Placental pericyte (primary cell): ENCODE measurements at places on chromosomes 7 and 10. TPM values are rescaled to one million over a fixed set of nuclear protein-coding genes. Genes with fewer than 3 reads are reported as not detected.

The PVRIG gene
- total RNA-seq: not detected in 2 replicates

The PNLIPRP1 gene
- not detected in 2 replicates for total RNA-seq

The SKIDA1 gene
- under 0.01 TPM in 1 of 2 replicates, not detected in the other for total RNA-seq

The IFIT3 gene
- 23.9 and 27.8 TPM in 2 replicates for total RNA-seq

The GLI3 gene
- 5.9 and 8.2 TPM in 2 replicates for total RNA-seq

The CALHM1 gene
- not detected in 2 replicates for total RNA-seq

The CALCR gene
- under 0.01 and 0.14 TPM in 2 replicates for total RNA-seq

The UCN3 gene
- not detected in 2 replicates for total RNA-seq

The RASSF4 gene
- total RNA-seq: 3.0 and 3.7 TPM in 2 replicates

The NPSR1 gene
- total RNA-seq: not detected in 2 replicates

The GNGT1 gene
- not detected in 2 replicates for total RNA-seq

The ADIRF gene
- total RNA-seq: 1.0 TPM in 1 of 2 replicates, not detected in the other

The LRRC4 gene
- under 0.01 and 0.29 TPM in 2 replicates for total RNA-seq

The INA gene
- 0.66 and 3.7 TPM in 2 replicates for total RNA-seq

The ZMIZ1 gene
- total RNA-seq: 25.6 and 38.2 TPM in 2 replicates

The CNNM1 gene
- total RNA-seq: under 0.01 and 1.6 TPM in 2 replicates

The GBF1 gene
- 46.0 and 74.6 TPM in 2 replicates for total RNA-seq

The CALML5 gene
- not detected in 2 replicates for total RNA-seq

The EXOC6 gene
- total RNA-seq: 16.8 and 36.3 TPM in 2 replicates

The TCF7L2 gene
- total RNA-seq: 8.6 and 13.8 TPM in 2 replicates

The SFMBT2 gene
- 0.22 and 1.0 TPM in 2 replicates for total RNA-seq

The PRSS37 gene
- not detected in 2 replicates for total RNA-seq

The C10orf143 gene
- 0.22 and 0.29 TPM in 2 replicates for total RNA-seq

The C10orf105 gene
- under 0.01 TPM in 1 of 2 replicates, not detected in the other for total RNA-seq

The EGR2 gene
- 4.4 and 14.6 TPM in 2 replicates for total RNA-seq

The CDK6 gene
- 18.2 and 90.2 TPM in 2 replicates for total RNA-seq

The PRKCQ gene
- 0.14 TPM in 1 of 2 replicates, not detected in the other for total RNA-seq

The GBX1 gene
- total RNA-seq: not detected in 2 replicates

The SVOPL gene
- under 0.01 TPM in 1 of 2 replicates, not detected in the other for total RNA-seq

The VPS50 gene
- 26.0 and 32.4 TPM in 2 replicates for total RNA-seq

The AGMO gene
- total RNA-seq: 0.22 TPM in 1 of 2 replicates, not detected in the other

The EVX1 gene
- total RNA-seq: not detected in 2 replicates

The MGAM2 gene
- total RNA-seq: not detected in 2 replicates

The ZNF800 gene
- 17.1 and 27.1 TPM in 2 replicates for total RNA-seq

The ANKRD22 gene
- total RNA-seq: not detected in 2 replicates

The HOGA1 gene
- total RNA-seq: 0.14 and 0.44 TPM in 2 replicates

The PHKG1 gene
- 0.86 and 0.88 TPM in 2 replicates for total RNA-seq

The SOSTDC1 gene
- not detected in 2 replicates for total RNA-seq

The ANKRD61 gene
- 0.44 TPM in 1 of 2 replicates, not detected in the other for total RNA-seq

The NCF1 gene
- 0.29 TPM in 1 of 2 replicates, not detected in the other for total RNA-seq

The PLXNA4 gene
- under 0.01 and 1.9 TPM in 2 replicates for total RNA-seq

The TMEM176A gene
- total RNA-seq: not detected in 2 replicates

The OR2A42 gene
- not detected in 2 replicates for total RNA-seq

The COL1A2 gene
- 2,752 and 5,307 TPM in 2 replicates for total RNA-seq

The HOXA7 gene
- 0.44 and 1.0 TPM in 2 replicates for total RNA-seq
